ENCODE measurements at places on chromosomes 13 and 19.

DNA sequence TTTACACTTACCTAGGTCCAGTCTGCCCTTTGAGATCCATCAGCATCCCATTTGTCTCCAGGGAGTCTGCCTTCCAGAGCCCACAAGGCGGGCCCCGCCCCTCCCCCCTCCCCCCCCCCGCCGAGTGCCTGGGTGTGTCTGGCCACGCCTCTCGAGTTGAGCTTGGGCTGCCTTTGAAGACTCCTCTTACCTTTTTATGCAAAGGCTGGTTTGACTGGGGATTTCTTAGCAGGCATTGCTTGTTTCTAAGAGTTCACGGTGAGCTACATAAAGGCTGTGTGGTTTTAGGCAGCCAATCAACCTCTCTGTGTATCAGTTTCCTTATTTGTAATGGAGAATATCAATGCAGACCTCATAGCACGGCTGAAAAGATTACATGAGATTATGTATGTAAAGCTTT lies 11.3 kb downstream of the GPR12 start:
- no peak for DNase-seq

GRCh38 chr19:1941146-1942077 lies at the start of gene CSNK1G2:
Gene CSNK1G2, plus strand, starts transcription at chr19:1941172. Its CDS starts 28,601 bp downstream, at chr19:1969773.
- no peak for DNase-seq

DNA sequence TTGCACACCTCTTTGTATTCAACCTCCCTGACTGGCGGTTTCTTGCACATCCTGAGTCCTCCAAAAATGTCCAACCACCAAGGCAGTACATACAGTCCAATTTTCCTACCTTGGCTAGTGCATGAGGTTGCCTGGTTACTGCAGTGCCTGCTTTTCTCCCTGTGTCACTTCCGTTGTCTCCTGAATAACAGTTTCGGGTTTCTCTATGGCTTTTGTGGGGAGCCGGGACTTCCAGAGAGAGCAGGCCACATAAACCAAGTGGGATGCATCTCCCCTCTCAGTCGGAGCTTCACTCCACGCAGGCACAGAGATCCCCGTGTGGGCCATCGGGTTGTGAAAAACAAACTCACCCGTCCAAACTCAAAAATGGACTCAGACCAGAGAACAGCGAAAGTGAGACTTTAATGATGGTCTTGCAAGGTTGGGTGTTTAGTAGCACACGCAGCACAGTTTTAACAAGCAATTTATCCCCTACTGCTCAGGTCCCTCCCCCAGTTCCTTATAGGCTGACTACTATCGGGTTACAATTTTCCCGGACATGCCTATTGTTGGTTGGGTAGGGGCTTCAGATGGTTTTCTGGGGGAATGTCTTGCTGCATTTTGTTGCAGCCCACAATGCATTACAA lies 173.1 kb downstream of the POU4F1 start:
- no peak for DNase-seq

- DNase-seq: no peak
Measured at GRCh38 chr19:39805104-39805503, 26.4 kb downstream of the LEUTX start.

DNA sequence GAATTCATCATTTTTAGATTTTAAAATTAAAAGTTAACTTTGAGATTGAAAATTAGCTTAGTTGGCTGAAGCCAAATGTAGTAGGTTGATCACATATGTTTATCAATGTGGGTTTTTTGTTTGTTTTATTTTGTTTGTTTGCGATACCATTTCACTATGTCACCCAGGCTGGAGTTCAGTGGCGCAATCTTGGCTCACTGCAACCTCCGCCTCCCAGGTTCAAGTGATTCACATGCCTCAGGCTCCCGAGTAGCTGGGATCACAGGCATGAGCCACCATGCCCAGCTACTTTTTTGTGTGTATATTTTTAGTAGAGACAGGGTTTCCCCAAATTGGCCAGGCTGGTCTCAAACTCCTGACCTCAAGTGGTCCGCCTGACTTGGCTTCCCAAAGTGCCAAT lies 665.7 kb upstream of the SLC10A2 start:
- peak; percentile 9 for DNase-seq

DNA sequence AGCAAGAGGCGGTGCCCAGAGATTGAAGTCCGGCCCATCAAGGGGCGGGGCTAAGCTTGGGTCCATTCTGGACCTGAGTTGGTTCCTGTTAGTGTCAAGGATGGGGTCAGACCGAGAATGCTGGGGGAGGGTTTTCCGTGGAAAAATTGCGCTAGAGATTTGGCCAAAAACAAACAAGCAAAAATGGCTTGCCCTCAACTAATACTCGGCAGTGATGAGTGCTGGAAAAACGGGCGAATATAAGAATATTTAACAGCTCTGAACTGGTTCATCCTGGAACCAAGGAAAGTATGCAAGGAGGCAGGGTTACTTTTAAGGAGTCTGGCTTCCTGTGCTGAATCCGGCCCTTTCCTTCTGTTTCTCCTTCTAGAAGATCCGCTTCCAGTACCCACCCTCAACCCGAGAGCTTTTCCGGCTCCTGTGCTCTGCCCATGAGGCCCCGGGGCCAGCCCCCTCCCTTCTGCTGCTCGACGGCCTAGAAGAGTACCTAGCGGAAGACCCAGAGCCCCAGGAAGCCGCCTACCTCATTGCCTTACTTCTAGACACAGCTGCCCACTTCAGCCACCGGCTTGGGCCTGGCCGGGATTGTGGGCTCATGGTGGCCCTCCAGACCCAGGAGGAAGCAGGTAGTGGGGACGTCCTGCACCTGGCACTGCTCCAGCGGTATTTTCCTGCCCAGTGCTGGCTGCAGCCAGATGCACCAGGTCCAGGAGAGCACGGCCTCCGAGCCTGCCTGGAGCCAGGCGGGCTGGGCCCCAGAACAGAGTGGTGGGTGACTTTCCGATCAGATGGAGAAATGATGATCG lies 880 bp downstream of the SWSAP1 start:
- no peak for DNase-seq

DNA sequence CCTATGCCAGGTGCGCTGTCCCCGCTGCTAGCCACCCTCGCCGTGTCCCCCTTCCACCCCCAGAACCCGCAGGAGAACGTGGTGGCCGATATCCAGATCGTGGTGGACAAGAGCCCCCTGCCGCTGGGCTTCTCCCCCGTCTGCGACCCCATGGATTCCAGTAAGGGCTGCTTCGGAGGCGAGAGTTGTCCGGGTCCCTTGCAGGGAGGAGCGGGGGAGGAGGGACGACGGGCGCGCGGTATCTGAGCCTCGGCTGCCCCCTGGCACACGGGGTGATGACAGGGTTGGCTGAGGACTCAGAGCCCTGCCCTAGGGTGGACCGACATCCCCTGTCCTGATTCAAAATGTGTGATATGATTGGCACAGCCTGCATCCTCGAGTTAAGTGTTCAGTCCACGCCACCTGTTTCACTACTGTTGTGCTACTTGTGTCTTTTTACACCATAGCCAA lies 653 bp downstream of the MVB12A start:
- DNase-seq: peak; percentile 31

GRCh38 chr19:15323496-15324235 lies 8.7 kb downstream of the BRD4 start:
- DNase-seq: peak; percentile 85

DNA sequence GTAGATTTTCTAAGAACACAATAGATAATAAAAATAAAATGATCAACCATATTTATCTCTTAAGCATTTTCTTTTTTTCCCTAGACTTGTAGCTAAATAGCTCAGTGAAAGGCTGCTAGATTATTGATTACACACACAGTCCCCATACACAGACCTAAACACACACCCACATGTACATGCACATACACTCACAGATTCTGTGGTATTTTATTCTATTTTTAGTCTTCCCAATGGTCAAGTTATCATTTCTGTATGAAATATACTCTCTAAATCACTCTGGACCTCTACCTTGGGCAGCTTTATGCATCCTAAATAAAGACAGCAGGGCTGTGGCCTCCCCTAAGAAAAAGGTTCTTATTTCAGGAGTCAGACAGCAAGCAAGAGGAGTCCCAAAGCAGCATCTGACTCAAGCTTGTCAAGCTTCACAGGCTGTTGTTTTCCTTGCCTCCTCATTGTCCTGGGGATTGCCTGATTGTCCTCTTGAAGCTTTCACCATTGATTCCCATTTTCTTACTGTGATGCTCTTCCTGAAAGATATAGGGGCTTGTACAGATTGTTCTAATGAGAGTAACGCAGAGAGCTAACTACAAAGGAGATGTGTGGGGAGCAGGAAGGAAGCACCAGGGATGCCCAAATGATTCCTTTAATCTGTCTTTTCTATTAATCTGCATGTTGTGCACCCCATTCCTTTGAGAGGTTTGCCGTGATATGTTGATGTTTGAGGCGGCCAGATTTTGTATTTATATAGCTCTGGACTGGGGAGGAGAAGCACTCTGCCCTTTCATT lies 986.5 kb downstream of the PCDH17 start:
- no peak for DNase-seq

GRCh38 chr19:41753159-41753558 lies 2.2 kb upstream of the CEACAM6 start:
- peak; percentile 60 for DNase-seq

GRCh38 chr13:112133499-112134390 lies 66.8 kb downstream of the SOX1 start:
- DNase-seq: no peak

- no peak for DNase-seq
Measured at GRCh38 chr13:31011901-31012654, 79.6 kb downstream of the TEX26 start.

DNA sequence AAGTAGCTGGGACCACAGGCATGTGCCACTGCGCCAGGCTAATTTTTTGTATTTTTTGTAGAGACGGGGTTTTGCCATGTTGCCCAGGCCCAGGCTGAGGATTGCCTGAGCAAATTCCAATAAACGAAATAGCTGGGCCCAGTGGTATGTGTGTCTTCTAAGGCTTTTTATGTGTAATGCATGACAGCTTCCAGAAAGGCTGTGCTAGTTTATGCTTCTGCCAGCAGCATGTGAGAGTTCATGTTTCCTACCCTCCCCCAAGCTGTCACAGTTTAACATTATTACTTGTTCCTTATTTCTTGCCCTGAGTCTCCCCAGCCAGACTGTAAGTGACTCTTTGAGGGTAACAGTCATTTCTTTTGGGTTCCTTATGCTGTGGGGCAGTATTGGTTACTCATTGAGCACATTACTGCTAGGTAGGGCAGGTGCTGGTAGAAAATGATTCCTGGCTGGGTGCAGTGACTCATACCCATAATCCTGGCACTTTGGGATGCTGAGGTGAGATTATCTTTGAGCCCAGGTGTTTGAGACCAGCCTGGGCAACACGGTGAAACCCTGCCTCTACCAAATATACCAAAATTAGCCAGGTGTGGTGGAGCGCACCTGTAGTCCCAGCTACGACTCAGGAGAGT lies 13.6 kb downstream of the GPATCH1 start:
- DNase-seq: peak; percentile 39

Data from epithelial cell of esophagus (primary cell).